GM03348 (cell line): ENCODE measurements at places on chromosomes 11 and 22.
A peak's percentile ranks its signal among the peaks of the same experiment; 100 is the strongest.

DNA sequence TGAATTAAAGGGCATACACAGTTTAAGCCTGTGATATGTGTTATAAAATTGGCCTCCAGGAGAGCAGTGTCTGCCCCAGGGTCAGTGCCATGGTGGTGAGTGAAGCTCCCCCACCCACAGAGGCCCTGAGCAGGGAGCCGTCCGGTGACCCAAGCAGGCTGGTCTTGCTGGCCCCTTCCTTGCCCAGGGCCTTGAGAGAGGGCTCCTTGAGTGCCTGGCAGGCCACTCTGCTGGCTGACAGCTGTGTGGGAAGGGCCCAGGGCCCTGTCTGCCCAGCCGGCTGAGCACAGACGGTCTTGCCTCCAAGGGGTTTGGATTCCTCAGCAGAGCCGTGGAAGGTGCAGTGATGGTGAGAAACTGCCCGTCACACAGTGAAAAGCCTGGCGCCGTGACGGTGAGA is 25.9 kb downstream of the PTDSS2 start:
- no peak for DNase-seq

- no peak for DNase-seq
Measured at GRCh38 chr22:26484360-26484706, 656 bp downstream of the SRRD start.

DNA sequence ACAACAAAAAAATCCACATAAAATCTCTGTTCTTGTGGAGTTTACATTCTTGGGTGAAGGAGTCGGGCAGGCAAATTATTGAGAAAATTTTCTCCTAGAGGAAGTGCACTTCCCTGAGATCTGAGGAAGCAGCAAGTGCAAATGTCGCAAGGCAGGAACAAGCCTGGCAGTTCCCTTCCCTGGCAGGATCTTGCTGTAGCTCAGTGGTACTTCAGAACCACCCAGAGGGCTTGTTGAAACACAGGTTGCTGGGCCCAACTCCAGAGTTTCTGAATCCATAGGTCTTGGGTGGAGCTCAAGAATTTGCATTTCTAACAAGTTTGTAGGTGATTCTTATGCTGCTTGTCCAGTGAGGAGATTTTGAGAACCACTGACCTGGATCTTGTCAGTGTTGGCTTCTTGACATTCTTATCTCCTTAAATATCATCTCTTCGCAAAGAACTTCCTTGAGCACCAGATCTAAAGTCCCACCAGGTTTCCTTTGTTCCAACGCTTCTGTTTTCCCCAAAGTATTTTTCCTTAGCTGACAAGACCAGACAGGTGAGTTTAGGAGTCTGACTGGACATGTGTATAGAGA is 9.6 kb downstream of the QSER1 start:
- no peak for DNase-seq

DNA sequence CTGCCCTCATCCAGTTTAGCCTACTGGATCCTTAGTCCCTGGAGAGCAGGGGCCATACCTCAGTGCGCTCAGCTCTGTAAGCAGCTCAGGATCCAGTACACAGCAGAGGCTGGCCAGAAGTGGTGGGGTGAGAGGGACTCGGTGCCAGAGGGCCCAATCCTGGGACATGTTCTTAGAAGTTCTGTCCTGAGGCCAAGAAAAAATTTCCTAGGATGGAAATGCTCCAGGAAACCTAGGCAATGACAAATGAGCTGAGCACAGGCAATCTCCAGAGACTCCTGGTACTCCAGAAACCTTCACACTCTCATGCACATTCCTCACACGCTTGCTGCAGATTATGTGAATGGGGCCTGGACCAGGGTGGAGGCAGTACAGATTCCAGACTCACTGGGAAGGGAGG is 89.6 kb downstream of the SERGEF start:
- no peak for DNase-seq

DNA sequence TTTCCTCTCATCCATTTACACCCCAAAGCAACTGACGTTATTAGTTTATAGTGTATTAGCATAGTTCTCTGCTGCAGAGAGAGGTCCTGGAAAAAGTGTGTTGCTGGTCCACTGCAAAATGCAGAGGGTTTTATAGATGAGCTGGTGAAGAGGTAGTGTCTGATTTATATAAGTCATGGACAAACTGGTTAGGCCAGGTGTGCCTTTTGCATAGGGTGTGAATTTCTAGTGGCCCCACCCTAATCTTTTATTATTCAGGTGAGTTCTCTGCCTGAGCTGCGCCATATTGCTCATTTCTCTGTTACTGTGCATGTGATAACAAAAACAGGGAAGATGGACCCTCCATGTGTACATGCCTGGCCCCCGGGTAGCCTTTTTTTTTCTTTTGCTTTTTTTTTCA is 43.1 kb upstream of the TRIM77 start:
- no peak for DNase-seq

- DNase-seq: peak; percentile 50
Measured at GRCh38 chr11:112042161-112042960, 17.2 kb downstream of the DLAT start.

- no peak for DNase-seq
Measured at GRCh38 chr11:78806214-78807004, 231.7 kb upstream of the NARS2 start.

DNA sequence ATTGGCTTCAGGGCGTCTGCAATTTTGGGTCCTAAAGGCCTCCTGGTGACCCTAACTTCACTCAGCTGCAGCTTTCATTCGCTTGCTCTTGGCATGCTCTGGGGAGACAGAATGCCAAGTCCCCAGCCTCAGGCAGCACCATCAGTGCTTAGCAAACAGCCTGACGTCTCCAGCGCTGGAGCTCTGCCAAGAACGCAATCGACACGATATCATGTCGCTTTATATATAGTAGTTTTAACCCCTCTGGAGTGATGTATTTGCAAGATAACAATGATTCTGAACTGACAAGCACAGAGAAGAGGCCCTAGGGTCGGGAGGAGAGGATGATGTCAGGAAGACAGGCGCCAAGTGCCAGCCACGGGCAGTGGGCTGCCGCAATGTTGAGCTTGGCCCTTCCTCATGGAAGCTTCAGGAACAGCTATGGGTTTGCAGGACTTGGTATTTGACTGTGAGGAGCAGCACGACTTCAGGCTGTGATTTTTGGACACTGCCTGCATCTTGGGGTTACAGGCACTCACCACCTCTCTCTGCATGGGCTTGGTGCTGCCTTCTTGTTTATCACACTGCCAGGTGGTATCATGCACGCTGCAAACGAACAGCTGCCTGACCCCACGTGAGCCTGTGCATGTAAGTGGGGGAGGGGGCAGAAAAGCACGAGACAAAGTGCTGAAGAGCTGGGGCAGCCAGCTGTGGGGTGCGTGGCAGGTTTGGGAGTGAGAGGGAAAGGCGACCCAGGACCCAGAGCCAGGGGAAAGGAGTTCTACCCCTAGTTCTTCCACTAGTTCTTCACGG is 26.1 kb downstream of the B3GAT1 start:
- no peak for DNase-seq

- no peak for DNase-seq
Measured at GRCh38 chr11:133794205-133794604, 51.1 kb downstream of the SPATA19 start.

- no peak for DNase-seq
Measured at GRCh38 chr11:69358398-69359020, 64.6 kb downstream of the MYEOV start.

DNA sequence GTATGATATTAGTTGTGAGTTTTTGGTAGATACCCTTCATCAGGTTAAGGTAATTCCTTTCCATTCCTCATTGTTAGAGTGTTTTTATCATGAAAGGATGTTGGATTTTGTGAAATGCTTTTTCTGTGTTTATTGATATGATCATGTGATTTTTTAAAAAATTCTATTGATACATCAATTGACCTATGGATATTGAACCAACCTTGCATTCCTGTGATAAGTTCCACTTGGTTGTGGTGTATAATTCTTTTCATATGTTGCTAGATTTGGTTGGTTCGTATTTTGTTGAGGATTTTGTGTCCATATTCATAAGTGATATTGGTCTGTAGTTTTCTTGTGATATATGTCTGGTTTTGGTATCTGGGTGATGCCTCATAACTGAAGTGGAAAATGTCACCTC is 6.7 kb downstream of the ANKRD13D start:
- DNase-seq: no peak

DNA sequence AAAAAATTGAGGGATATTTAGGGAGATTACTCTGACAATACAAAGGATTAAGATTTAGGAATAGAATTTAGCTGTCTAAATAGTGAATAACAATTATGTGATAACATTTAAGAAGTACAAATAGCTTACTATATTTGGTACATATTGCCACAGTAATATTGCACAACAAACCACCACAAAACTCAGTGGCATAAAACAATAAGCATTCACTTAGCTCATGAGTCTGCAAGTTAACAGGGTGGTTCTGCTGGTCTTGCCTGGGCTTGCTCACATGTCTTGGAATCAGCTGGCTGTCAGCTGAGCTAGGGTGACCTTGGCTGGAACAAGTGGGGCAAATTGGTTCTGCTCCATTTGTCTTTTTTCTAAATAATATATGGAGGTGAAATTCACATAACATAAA is 115.1 kb downstream of the DCDC1 start:
- peak; percentile 12 for DNase-seq

DNA sequence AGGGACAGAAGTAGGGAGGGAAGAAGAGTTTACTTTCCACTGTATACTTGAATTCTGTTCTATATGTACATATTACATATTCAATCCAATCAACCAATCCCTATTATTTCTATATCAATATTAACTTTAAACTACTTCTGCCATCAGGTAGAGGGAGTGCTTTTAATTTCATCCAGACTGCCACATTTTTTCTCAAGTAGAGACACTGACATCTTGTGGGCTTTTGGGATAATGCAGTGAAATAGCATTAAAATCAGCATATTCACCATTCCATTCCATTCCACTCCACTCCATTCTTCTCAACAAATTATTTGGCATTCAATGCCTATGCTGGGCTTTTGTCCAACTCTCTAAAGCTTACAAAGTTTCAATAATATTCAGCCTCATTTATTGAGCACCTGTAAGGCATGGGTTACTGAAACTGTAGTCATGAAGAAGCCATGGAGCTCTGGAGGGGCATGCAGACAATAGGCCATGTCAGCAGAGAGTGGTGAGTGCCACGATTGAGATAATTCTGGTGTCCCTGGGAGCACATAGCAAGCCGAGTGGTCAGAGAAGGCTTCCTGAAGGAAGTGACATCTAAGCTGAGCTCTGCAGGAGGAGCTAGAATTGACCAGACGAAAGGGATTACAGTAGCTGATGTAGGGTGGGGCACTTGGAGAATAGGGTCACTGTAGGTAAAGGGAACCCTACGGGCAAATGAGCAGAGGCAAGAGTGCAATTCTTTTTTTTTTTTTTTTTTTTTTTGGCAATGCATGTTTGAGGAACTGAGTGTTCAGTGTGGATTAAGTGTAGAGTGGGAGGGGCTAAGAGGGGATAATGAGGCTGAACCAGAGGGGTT is 12.8 kb upstream of the CLPB start:
- DNase-seq: peak; percentile 77

GRCh38 chr11:94405062-94405833 is 4.0 kb upstream of the GPR83 start:
- DNase-seq: no peak

DNA sequence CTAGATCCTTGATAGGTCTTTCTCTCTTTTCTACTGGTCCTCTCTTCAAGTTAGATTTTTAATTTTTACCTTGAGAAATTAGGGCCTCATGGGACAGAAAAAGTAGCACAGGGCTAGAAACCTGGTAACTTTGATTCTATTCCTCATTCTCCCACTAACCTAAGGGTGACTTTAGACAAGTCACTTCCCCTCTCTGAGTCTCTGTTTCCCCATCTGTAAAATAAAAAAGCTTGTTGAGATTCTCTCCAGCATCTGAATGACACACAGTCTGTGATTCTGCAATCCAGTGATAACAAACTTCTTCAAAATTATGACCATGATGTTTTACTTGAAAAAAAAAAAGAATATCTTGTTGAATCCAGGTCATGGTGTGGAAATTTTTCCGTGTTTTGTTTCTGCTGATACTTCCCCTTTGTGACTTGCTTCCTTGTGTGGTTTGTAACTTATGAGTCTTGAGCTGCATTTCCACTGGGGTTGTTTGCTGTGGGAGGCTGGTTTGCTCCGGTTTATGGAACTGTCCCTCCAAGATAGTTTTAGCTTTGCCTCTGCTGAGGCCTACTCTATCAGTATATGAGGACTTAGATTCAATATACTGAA is 9.8 kb upstream of the MPEG1 start:
- no peak for DNase-seq

- DNase-seq: no peak
Measured at GRCh38 chr22:38455076-38455529, at the start of gene KCNJ4. KCNJ4 (minus strand) TSS chr22:38455199; CDS start chr22:38428132, 27,067 bp downstream.

DNA sequence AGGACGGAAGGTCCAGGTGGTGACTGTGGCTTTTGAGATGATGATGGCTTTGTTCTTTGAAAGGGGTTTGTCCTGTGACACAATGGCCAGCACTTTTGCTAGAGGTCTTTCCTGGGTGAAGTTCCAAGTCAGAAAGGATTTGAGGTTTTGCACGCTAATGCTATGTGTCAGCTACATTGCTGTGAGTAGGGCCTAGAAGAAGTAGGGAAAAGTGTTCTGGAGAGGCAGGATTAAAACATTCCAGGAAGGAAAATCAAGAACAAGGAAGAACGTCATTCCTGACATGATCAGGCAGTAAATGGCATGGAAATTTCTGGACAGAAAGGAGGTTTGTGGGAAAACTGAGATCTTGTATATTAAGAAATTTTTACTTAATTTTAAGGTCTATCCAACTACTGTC is 290.7 kb downstream of the NTM start:
- DNase-seq: peak; percentile 18

DNA sequence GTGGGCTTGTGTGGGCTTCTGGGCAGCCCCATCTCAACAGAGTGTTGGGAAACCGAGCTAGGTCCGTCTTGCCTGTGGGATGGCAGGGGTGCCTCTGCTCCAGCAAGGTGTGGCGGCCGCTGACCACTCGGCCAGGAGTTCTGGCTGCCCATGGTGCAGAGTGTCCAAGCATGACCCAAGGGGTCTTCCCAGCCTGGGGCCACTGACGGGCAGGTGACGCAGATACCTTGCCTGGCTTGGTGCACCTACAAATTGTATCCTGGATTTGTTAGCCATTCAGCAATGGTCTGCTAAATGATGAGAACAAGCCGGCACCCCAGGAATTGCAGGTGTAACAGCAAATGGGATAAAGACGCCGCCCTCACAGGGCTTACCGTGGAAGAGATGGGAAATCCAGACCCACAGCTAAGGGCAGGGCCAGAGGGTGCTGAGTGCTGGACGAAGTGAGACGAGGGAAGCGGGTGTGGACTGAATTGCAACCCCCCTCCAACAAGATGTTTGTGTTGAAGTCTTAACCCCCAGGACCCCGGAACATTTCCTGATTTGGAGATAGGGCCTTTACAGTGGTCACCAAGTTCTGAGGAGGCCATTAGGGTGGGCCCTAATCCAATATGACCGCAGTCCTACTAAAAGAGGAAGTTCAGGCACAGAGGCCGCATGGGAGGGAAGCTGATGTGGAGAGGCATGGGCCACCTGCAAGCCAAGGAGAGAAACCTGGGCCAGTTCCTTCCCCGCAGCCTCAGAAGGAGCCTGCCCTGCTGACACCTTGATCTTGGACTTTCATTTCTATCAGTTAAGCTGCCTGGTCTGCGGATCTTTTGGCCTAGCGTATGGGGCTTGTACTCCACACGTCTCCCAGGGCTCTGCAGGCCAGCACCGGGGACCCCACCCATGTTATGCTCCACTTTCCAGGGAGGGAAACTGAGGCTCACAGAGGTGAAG is 45.2 kb upstream of the LINC01488 start:
- no peak for DNase-seq

- DNase-seq: peak; percentile 79
Measured at GRCh38 chr11:74138572-74138971, 32.2 kb downstream of the C2CD3 start.

GRCh38 chr22:22955866-22956535 is 68.4 kb downstream of the IGLL5 start:
- peak; percentile 84 for DNase-seq

GRCh38 chr11:66231561-66231960 is 36.9 kb upstream of the RAB1B start:
- DNase-seq: no peak

GRCh38 chr11:112759418-112759817 is 201.8 kb upstream of the NCAM1 start:
- no peak for DNase-seq
